ENCODE measurements at places on chromosomes 1 and 21.

GRCh38 chr1:204130981-204131892 lies 20.6 kb downstream of the ETNK2 start:
- DNase-seq, result peak; percentile 91

DNA sequence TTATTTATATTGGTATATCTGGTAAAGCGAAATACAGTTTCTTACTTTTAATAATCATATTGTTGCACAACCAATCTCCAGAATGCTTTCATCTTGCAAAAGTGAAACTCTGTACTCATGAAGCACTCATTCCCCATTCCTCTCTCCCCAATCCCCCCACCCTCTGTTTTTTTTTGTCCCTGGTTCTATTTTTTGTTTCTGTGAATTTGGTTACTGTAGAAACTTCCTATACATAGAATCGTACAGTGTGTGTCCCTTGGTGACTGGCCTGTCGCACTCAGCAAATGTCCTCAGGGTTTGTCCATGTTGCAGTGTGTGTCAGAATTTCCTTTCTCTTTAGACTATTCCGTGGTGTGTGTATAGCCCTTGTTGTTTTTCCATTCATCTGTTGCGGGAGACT lies 7.9 kb upstream of the NLRP3 start:
- no peak for DNase-seq

DNA sequence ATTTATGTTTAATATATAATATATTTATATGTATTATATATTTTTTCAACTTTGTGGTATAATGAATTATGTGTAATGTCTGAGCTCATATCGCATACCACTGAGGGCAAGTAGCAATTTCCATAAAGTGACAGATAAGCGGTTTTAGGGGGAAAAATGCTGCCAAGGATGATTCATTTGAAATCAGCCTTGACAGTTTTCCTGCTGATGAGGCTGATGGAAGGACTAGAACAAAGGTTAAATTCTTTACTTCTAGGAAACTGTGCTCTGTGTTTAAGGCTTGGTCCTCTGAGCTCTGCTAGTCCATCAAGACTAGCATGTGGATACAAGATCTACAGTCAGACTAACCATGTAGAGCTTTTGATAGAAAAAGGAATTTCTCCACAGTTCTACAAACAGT lies 19.3 kb upstream of the DDAH1 start:
- no peak for DNase-seq

GRCh38 chr1:43348809-43349593 lies 9.8 kb upstream of the CDC20 start:
- DNase-seq, result peak; percentile 95

DNA sequence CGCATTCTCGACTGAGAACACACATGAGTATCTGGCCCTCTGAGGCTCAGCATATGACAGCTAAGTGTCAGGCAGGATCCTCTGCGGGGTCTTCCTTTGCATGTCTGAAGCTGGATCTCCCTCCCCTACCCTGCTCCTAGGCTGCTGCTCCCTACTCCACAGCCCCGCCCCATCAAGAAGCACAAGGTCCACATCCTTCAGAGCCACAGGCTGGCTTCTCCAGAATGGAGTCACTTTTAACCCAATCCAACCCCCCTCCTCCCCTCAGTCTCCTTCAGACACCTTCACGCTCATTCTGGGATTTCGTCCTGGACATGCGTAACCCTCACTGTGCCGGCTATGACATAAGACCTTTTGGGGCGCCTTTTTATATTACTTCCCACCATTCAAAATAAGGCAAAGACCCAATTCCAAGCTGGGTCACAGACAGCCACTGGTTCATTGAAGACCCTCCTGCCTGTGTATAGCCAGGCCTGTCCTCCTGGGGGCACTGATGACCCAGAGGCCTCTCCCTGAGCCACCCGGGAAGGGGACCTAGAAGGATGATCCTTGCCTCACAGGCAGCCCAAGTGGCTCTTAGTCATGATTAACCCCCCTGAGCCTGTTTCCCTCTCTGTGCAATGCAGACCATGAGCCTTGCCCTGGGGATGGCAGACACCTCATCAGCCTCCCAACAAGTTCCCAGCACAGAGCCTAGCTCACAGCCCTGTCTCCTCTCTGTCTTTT lies 4.7 kb downstream of the ADGRB2 start:
- DNase-seq, result no peak

- no peak for DNase-seq
Measured at GRCh38 chr1:219788091-219788490, 140.3 kb downstream of the SLC30A10 start.

- DNase-seq, result peak; percentile 34
Measured at GRCh38 chr1:64093941-64094340, 109.5 kb upstream of the UBE2U start.

- DNase-seq, result peak; percentile 28
Measured at GRCh38 chr21:33078907-33079582, 9.1 kb downstream of the OLIG1 start.

DNA sequence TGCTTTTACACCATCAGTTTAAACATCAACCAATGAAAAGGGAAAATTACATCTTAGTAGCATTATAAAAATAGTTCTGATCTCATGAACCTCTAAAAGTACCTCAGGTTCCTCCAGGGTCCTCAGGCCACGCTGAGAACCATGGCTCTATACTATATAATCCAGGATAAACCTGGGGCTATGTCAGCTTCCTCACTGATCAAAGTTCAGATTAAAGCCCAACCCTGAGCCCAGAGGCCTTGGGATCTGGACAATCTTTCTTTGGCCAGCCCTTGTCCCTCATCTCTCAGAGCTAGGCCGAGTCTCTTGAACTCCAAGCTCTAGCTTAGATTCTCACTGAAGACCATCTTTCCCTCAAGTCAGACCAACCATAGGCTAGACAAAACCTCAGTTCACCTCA lies 168.3 kb downstream of the PLPP3 start:
- DNase-seq, result no peak

GRCh38 chr1:246166841-246167240 lies 340.2 kb downstream of the SMYD3 start:
- no peak for DNase-seq

- DNase-seq, result peak; percentile 14
Measured at GRCh38 chr21:32131960-32132359, 146.9 kb downstream of the MIS18A start.

GRCh38 chr21:35924714-35925301 lies 135.5 kb downstream of the SETD4 start:
- peak; percentile 69 for DNase-seq

DNA sequence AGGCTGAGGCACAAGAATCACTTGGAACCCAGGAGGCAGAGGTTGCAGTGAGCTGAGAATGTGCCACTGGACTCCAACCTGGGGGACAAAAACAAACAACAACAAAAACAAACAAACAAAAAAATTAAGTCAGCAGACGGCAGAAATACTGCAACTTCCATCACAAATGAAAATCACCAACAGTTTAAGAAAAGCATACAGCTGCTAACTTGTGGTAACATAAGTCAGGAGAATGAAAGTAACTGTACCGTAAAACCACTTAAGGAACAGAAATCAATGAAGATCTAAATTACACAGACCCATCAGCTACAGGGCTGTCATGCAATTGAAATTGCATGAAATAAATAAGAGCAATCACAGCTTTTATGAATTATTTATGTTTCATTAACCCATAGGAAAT lies 25.0 kb downstream of the MCOLN2 start:
- DNase-seq, result no peak

DNA sequence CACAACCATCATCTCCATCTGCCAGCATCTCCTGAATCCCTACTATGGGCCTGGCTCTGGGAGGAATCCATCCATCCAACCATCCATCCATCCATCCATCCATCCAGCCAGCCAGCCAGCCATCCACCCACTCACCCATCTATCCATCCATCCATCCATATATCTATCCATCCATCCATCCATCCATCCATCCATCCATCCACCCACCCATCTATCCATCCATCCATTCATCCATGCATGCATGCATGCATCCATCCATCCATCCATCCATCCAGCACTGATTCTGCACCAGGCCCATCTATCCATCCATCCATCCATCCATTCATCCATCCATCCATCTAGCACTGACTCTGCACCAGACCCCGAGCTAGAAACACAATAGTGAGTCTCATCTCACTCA lies 141.3 kb upstream of the WNT4 start:
- DNase-seq, result no peak

DNA sequence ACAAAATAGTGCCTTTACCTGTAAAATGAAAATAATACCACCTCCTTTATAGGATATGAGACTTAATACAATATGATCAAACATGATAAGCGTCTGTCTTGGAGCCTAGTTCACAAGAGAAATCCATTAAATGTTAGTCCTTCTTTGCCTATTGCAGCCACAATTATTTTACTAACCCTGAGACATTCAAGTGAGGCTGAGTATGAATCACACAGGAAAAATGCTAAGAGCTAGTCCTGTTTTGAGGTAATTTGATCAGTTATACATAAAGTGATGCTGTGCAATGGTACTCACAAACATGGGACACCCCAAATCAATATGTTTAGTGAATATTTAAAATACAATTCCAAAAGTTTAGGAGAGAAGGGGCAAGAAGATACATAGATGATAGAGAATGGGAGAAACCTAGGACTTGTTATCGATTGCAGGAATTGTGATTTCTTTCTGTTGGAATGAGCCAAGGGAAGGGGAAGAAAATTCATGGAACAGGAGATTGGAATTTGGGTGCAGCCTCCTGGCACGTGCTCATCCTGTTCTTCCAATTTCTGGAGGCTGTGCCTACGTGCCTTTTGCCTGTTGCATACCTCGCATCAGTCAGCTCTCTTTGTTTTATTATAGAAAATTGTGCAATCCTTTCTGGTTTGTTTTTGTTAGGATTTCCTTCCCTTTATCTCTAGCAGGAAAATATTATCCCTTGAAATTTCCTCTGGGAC lies 39.9 kb upstream of the BACH1 start:
- no peak for DNase-seq

DNA sequence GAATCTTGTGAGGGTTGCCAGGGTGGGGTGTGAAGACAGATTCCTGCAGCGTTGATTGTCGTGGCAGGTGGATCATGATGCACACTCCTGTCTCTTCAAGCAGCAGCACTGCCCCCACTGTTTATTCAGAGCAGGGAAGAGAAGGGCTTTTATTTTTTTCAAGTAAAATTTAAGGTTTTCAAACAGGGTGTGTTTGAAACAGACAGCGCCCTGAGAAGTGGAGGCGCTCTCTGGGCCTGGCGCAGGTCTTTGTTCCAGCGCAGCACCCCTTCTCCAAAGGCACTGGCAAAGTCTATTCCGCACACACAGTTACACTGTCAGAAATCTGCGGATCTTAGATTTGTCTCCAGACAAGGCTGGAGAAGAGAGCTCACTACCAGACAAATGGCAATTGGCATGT lies 7.0 kb downstream of the C1orf53 start:
- no peak for DNase-seq

- DNase-seq, result no peak
Measured at GRCh38 chr1:201021630-201022492, 1.7 kb downstream of the KIF21B start.

- no peak for DNase-seq
Measured at GRCh38 chr1:237809099-237809498, 81.6 kb downstream of the ZP4 start.

DNA sequence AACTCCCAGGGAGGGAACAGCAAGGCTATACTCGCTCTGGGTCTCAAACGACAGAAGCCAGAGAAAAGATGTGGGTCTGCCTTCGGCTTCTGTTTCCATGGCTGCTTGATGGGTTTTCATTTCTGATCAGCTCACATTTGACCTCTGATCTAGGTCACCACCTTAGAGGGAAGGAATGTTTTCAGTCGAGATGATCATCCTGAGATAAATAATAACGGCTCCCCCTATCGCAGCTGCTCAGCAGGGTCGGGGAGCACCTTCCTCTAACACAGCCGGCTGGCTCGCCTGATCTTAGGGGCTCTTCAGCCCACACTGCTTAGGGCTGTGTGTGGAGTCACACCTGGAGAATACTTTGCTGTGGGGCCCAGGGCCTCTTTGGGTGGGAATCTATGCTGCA lies 53.1 kb upstream of the ZNF648 start:
- DNase-seq, result no peak

DNA sequence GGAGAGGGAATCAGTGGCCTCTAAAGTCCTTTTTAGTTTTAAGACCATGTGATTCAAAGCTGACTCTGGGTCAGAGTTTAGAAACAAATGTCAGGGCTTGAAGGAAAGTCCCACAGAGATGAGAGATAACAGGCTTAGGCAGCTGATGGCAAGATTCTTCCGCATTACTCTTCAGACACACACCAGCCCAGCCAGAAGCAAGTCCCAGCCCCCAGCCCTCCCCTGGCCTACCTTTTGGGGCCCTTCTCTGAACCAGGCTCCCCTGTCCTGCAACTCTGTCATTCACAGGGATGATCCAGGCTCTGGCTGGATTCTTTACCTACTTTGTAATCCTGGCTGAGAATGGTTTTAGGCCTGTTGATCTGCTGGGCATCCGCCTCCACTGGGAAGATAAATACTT lies 13.1 kb upstream of the CASQ1 start:
- no peak for DNase-seq

- peak; percentile 69 for DNase-seq
Measured at GRCh38 chr1:116334868-116335635, 38.0 kb upstream of the ATP1A1 start.
